ENCODE measurements at places on chromosomes 3 and 15.
A peak's percentile ranks its signal among the peaks of the same experiment; 100 is the strongest.

- DNase-seq = no peak
These were observed 64.4 kb downstream of the CRYBG3 start for GRCh38 chr3:97885931-97886824.

DNA sequence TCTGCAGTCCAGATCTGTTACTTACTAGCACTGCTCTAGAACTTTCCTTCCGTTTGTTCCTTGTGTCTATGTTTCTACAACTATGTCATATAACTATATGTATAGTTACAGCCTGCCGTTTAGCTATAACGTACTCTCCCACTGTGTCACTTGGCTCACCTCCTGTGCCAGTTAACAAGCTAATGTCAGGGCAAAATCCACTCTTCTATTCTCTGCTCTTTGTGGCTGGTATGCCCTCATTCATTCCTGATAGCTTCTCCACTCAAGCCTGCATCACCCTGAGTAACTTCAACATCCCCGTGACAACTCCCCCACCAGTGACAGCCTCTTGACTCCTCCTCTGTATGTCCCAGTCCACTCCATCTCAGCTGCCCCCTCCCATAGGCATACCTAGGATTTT lies 229.2 kb downstream of the TJP1 start:
- DNase-seq = no peak

- DNase-seq = no peak
These were observed 100.8 kb downstream of the SLCO3A1 start for GRCh38 chr15:91954292-91954691.

DNA sequence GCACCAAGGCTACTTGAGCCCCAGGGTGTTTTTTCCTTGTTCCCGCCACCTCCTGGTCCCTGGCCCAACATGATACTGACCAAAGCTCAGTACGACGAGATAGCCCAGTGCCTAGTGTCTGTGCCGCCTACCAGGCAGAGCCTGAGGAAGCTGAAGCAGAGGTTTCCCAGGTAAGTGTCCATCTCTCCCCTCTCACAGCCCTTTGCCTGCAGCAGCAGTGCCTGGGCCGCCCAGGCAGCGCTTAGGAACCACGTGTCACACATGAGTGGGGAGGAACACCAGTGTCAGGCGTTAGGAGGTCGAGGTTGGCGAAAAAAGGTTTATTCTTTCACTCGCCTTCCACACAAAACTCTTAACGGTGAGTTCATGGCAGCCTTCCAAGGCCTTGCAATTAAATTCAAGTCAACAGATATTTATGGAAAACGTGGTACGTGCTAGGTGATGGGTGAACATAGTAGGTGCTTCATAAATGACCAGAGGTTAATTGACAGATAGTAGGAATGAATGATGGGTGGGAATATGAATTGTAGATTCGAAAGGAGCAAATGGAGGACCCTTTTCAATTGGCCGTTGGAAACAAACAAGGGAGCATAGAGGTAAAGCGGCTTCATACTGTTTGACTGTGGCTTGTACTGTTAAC lies 486 bp downstream of the CDIN1 start:
- peak; percentile 18 for DNase-seq

- no peak for DNase-seq
These were observed 237.0 kb downstream of the SCAPER start for GRCh38 chr15:76667943-76668715.

GRCh38 chr3:41274944-41275668 lies 75.8 kb downstream of the CTNNB1 start:
- peak; percentile 13 for DNase-seq

All from amniotic epithelial cell (primary cell).